Spinal cord (tissue), 10 donors: ENCODE measurements at places on chromosomes 2 and 18.

DNA sequence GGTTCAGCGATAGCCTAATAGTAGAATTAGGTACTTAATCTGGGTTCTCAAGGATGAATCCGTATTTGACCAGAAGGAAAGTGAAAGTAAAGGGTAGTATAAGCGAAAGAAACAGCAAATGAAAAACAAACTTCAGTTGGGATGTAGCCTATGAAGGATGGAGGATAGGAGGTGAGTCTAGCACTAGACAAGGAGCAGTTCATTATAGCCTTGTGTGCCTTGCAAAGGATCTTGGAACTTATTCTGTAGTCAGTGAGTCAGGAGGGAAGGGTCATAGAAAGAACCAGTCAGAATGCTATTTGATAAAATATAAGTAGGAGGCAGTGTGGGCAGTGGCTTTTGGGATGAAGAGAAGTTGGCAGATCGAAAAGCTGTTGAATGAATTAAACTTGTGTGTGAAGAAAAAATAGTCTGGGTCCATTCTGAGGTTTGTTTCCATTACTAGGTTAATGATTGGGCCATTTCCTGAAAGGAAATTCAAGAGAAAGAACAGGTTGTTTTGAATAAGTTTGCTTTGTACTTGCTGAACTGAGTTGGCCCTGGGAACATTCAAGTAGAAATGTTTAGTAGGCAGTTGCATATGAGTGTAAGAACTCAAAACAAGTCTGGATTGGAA, 48.5 kb downstream of the ANKRD12 start:
- no peak for DNase-seq

GRCh38 chr2:45691171-45691999, 39.9 kb downstream of the PRKCE start:
- no peak for DNase-seq

DNA sequence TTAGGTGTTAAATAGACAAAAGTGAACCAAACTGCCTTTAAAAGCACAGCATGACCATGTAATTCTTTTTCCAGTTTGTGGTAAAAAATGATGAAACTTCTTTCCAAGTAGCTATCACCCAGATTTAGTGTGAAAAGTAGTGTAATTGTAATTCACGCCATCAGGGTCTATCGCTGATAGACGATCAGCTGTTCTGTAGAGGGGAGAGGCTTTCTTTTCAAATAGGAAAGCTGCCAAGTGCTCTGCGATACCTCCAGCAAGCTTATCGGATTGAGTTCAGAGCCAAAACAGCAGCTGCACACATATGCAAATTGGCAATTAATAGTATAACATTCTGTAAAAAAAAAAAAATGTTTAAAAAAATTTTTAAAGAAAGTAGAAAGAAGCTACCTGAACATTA, 61.9 kb upstream of the PSMD14 start:
- DNase-seq, result no peak

DNA sequence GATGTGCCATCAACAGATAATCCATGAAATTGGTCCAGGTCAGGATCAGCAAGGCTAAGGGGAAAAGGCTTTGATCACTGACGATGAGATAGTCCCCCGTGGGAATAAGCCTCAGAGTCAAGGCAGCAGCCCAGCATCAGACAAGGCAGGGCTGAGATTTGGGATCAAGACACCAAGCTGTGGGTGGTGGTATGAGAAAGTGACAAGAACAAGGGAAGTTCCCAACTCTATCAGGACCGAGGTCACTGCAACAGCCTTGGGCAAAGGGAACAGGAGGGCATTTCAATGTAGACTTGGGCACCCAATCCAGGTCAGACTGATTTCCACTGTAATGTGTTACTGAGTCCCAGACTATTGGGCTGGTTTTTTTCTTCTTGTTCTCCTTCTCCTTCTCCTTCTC, 18.7 kb downstream of the PLEK start:
- DNase-seq, result no peak

- DNase-seq, result no peak
These were observed 121.3 kb upstream of the NXPH2 start for GRCh38 chr2:138901530-138901929.

DNA sequence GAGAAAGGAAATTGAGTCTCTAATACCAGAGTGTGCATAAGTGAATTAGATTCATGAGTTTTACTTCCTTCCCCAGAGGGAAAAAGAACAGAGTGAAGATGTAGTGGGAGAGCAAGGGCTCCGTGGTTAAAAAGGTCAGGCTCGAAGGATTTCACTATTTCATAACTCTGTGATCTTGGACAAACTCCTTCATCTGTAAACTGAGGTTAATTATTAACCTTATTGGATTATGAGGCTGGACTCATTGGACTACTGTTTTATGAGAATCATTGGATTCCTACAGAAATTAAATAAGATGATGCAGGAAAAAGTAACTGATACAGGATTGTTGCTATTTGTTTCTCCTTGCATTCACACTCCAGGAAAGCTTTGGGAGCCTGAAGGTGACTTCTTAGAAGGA, 45.0 kb downstream of the SRD5A2 start:
- no peak for DNase-seq

GRCh38 chr2:62309465-62310091, 113.7 kb downstream of the B3GNT2 start:
- no peak for DNase-seq

GRCh38 chr2:30145826-30146336, 926 bp upstream of the YPEL5 start:
- no peak for DNase-seq

DNA sequence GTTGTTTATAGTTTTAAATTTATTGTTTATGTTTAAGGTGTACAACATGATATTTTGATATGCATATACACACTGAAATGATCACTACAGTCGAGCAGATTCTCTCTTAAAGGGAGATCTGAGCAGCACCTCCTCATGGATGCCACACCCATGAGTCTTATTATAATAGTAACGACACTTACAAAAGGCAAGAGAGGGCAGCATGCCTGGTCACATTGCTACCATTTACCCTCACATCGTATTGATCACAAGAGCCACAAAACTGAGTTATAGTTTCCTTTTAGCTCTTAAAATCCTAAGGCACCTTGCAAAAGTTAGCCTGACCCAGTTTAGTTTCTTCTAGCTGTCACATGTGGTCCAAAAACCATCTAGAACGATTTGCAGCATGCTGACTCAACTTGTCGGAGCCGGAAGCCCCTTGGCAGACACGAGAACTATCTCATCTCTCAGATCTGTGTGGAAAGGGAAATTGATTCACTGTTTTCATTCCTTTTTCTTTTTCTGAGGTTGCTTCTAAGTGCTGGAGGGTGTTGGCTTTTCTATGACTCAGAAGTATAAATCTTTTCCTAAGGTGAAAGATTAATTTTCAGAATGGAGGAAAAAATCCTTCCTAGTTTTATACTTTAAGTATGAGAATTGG, 85.3 kb downstream of the CDC42EP3 start:
- no peak for DNase-seq

DNA sequence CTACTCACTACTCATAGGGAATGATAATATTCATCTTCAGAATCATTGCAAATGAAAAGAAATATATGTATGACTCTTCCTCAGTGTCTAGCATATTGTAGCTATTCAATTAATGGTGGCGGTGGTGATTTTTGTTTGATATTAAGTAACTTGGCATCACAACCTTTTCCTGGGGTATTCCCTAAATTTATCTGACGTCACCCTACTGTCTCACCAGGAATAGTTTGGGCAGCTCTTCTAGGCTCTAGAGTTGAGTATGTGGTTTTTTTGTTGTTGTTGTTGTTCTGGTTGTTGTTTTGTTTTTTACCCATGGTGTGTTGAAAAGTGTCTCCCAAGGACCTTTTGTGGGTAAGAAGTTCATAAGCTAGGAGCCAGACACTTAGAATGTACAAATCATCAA, 1320.3 kb upstream of the LRRTM1 start:
- DNase-seq, result no peak

DNA sequence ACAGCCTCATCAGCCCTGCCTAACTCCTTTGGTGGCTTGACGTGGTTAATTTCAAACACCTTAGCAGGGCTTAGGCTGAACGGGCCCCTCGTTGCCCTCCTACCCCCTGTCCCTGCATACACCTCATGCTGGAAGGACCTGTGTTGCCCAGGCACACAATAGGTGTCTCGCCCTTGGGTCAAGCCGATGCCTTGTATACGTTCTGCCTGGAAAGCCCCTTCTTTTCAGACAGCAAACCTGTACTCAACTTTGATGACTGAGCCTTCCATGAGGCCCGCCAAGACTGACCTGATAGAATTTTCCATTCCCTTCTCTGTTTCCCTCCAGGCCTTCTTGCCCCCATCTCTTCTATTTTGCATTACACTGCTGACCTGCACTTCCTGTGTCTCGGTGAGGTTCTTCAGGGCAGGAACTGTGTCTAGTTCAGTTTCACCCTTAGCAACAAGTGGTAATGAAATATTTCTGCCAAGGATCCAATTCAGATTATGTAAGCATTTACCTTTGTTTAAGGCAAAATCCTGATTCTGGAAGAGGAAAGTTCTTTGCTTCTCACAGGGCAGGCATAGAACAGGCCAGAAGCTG, 7.9 kb downstream of the GREB1 start:
- DNase-seq, result no peak

GRCh38 chr2:86477349-86477748, 36.2 kb downstream of the KDM3A start:
- DNase-seq, result no peak

DNA sequence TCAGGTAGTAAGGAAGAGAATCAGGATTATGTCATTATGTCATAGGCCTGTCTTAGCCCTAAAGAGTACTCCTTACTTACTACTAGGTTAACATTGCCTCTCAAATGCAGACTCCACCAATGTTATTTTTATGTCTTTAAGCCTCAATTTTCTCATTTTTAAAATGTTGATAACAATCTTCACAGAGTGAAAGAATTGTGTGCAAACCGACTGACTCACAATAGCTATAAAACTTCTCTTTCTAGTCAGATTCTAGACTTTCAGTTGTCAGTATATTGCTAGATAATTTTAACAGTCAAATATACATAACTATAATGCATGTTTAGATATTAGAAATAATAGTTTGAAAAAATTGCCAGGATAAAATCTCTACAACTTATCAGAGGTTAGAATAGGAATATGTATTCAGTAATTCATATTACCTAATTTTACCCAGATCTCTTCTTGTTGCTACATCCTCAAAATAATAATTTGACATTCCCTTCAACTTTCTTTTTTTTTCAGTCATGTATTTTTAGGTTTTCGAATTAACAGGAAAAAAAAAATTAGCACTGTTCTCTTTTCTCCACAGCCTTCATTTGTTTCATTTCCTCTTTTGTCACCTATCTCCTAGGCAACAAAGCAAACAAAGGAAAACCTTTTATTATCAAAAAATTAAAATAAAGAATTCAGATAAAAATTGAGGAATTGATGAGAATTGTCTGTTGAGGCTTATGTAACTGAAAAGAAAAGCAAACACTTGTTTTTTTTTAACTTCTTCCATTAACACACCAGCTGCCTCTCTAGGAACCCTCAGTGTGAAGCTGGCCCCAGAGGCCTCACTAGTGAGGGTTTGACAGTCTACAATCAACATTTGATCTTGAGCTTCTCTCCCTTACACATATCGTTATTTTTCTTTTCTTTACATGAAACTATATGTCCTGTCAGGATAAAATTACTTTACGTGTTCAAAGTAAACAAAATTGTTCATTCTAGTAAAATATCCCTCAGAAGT, 279.0 kb downstream of the CALCRL start:
- DNase-seq, result no peak

GRCh38 chr2:204514439-204514838, 30.8 kb upstream of the PARD3B start:
- no peak for DNase-seq

GRCh38 chr2:181738074-181738473, 57.8 kb upstream of the NEUROD1 start:
- no peak for DNase-seq

- DNase-seq, result no peak
These were observed 29.4 kb downstream of the SIX3 start for GRCh38 chr2:44970846-44971450.

DNA sequence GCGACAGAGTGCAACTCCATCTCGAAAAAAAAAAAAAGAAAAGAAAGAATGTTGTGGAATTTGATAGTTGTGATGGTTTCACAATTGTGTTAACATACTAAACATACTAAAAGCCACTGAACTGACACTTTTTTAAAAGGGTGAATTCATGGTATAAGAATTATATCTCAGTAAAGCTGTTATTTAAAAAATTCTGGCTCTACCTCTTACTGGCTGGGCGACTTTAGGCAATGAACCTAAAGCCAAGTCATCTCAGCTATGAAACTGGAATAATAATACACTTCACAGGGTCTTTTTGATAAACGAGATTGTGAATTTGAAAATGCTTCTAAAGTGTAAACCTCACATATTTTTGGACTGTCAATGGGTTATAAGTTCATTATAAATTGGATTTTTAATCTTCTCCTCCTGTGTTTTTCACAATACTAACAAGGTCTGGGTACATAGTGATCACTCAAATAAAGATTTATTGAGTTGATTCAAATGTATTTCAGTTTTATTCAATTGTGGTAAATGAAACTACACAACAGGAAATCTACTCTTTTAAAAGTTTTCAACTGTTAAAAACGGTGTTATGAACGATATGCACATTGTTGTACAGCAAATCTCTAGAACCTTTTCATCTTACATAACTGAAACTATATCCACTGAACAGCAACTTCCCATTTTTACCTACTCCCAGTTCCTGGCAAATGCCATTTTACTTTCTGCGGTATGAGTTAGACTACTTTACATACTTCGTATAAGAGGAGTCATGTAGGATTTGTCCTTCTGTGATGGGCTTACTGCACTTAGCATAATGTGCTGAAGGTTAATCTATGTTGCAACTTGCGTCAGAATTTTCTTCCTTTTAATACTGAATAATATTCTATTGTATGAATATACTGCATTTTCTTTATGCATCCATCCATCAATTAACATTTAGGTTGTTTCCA, 43.0 kb upstream of the GTF2A1L start:
- no peak for DNase-seq

DNA sequence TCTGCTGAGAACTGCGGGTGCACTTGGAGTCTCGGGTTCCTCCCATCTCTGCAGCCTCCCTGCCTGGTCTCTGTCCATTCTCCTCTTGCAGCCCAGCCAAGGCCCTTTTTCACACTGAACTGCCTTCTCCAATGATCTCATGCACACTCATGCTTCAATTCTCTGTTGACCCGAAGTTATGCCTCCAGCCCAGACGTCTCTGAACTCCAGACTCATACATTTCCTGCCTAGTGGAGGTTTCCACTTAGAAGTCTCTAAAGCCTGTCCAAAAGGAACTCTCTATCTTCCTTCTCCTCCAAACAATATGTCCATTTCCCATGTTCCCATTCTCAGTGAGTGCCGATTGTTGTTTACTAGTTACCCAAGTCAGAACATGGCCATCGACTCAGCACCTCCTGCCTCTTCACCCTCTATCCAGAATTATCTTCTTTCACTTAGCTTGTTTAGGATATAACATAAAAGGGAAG, 155.2 kb downstream of the IRS1 start:
- no peak for DNase-seq

GRCh38 chr18:13260197-13260934, 41.8 kb downstream of the LDLRAD4 start:
- no peak for DNase-seq

- DNase-seq, result no peak
These were observed 73.0 kb upstream of the EPB41L5 start for GRCh38 chr2:119939915-119940314.

GRCh38 chr2:219511547-219512325, 2.5 kb upstream of the ASIC4 start:
- DNase-seq, result no peak

GRCh38 chr2:187774551-187775071, 220.4 kb upstream of the TFPI start:
- DNase-seq, result no peak
